ENCODE measurements at places on chromosomes 2 and 18.

DNA sequence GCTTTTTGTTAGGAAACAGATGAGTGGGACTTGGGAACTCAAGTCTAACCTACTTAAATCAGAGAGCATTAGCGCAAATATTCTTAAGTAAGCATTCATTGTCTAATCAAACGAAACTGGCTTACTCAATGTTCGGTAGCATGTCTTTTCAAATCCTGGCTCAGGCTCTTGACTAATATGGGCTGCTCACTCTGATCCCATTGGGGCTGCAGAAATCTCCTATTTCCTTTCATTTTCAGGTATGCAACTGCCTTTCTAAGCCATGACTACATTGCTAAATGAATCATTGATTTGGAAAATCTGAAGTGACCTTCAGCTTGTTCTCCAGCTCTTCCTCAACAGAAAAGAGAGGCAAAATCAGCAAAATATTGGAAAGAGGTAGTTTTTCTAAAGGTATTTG, 2084.4 kb upstream of the PIK3C3 start:
- DNase-seq = no peak

GRCh38 chr18:4106407-4107033, 348.6 kb downstream of the DLGAP1 start:
- DNase-seq = peak; percentile 64

GRCh38 chr2:170587922-170588321, 127.2 kb upstream of the SP5 start:
- DNase-seq = no peak

DNA sequence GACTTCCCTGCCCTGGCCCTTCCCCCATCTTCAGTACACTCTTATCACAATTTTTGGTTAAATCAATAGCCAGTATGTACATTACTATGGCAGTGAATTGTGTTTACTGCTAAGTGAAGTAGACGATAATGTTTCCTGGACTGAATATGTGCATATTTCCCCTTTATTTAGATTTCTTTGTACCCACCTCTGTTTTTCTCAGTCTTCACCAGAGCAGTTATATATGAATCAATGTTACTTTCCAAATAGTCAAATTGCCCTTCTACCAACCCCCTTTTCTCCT, 97.1 kb upstream of the HS6ST1 start:
- no peak for DNase-seq

- no peak for DNase-seq
These were observed 48.0 kb downstream of the EFEMP1 start for GRCh38 chr2:55875434-55876135.

GRCh38 chr2:113173542-113174375, at the start of gene PSD4:
Gene PSD4 (plus strand): TSS chr2:113173971. CDS start chr2:113182457, 8,486 bp downstream.
- DNase-seq = no peak

DNA sequence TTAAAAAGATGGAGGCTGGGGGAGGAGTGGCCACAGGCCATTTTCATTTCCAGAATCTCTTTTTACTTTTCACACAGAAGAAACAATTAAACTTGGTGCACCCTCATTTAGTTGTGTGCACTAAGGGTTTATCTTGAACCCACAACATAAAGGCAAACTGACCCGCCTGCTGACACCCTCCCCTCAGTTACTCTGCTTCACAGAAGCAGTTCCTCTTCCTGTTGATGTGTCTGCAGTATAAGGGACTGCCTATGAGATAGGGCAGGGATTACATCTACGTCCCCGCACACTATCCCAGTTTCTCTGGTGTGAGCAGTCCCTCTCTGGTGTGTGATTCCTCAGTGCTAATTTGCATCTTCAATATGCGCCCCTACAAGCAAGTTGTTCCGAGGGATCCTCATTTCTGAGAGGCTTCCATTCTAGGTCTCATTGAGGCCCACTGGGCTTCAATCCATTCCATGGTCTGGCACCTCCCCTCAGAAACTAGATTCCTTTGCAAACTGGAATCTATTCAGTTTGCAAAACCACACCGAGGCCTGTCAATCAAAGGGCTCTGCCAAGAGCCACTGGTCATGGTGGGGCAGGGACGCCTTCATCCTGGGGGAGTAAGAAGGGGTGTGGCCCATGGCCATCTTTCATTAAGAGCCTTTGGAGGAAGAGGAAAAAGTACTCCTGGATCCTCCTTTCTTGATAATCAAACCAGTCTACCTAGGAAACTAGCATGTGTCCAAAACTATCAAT, 12.3 kb downstream of the CREG2 start:
- DNase-seq = no peak

GRCh38 chr2:64250751-64251423, 106.7 kb upstream of the PELI1 start:
- no peak for DNase-seq

GRCh38 chr2:66495788-66496640, 61.1 kb downstream of the MEIS1 start:
- no peak for DNase-seq

DNA sequence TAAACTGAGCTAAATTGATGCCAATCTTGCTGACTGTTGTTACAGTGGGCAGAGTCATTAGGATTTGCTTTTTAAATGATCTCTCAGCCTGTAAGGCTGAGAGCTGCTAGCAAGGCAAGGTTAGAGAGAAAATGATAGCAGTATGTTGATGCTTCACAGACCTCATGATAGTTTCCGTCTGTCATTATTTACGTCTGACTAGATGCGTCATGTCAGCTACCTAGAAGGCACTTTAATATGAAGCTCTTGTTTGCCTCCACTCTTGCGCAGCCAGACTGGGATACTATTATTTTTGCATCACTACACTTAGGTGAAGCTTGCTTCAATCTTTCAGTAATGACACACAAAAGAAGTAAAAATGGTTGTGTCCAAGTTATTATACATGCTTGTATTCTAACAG, 313.8 kb downstream of the LNPK start:
- no peak for DNase-seq

DNA sequence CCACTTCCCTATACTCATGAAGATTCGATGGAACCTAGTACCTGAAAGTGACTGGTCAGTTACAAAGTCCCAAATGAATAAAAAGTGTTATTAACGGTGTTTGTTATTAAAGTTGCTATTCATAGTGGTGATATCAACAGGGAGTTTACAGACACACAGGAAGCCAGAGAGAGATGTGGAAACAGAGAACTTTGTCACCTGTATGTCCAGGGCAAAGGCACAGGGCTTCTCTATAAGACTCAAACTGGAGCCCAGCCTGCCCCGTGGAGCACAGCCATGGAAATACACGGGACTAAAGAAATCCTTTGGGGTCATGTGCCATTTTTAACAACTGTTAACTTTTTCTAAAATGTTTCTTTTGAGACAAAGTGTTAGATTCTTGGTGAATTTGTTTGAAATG, 68.5 kb downstream of the KLF7 start:
- DNase-seq = no peak

DNA sequence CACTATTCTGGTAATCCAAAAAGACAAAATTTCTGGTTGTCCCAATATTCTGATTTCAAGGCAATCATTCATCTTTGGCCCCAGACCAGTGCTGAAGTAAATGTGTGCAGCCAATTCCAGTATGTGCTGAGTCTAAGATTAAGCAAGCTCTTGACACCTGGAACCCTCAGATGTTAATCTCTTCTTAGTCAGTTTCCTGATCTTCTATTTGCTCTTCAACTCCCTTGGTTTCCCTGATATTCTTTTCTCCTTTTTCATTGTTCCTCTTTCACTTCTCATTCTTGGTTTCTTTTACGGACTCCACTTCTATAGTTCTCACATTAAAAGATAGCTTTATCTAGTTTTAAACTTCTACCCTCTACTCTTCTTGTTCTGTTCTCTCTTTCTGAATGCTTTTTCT, 445.7 kb upstream of the FANCL start:
- no peak for DNase-seq

GRCh38 chr2:96097441-96097840, 18.9 kb downstream of the ADRA2B start:
- no peak for DNase-seq

DNA sequence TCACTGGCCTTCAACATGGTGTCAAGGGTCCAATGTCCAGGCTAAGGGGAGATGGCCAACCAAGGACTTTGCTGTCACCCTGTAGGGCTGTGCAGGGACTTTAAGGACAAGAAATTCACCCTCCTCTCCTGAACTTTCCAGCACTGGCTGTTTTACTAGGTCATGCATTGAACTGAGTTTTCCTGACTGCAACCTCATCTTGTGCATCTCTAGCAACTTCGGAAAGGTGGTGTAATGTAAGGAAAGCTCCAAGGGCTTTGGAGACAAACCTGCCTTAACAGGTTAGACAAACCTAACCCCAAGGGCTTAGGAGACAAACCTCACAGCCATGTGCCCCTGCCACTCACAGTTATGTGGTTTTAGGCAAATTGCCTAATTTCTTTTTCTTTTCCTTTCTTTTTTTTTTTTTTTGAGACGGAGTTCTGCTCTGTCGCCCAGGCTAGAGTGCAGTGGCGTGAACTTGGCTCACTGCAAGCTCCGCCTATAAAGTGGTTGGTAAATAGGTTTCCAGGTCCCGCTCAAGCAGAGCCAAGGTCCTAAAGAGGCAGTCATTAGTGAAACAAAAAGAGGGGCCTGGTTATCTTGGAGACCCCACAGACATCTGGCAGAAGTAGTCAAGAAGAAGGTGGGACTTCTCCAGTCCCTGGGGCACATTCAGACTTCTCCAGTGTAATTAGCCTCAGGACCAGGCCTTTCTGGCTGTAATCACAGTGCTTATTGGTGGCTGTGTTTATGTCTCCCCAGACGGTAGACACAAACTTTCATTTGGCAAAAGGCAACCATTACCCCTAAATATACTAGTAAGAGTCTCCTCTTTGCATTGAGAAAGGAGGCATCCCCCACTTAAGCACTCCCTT, 37.6 kb upstream of the PMAIP1 start:
- no peak for DNase-seq

DNA sequence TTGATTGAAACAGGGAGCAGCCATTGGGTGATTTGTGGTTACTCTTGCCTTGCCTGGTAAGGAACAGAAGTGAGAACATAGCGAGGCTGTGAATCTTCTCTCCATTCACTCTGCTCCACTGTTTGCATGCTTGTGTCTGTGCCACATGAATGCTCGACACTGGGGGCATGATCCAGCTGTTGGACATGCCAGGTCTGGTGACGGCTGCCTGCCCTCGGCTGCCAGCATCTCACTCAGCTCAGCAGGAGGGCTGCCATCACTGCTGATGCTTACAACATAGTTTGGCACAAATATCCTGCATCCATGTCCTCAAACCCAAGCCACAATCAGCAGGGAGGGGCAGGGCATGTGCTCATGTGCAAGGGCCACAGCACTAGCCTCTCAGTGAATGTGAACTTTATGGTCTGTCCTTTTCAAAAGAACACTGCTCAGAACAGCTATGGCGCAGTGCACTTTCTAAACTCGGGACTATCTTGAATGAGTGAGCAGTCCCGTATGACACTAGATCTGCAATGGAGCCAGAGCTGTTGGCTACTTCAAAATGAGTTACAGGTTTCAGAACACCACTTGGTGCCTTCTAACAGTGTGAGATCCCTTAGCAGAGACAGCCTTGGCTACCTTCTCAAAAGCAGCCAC, 126.3 kb downstream of the NRP2 start:
- DNase-seq = no peak

DNA sequence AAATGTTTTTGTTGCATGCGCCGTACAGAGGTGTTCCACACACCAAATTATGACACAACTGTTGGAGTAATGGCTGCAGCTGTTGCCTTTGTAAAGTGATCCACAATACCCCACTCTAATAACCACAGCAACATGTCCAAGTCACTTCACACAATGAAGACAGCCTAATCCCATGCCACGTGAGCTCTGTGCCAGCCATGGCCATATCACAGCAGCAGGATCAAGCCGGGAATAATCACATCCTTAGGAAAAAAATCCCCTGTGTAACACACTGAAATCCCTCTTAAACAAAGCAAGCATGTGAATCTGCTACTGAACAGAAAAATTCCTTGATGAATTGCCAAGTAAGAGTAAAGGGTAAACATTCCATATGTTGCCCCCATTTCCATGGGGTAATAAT, 179.5 kb upstream of the PARD3B start:
- DNase-seq = no peak

Measured in putamen (tissue), 1 donor.